ENCODE measurements at places on chromosomes 6 and 20. TPM values are rescaled to one million over a fixed set of nuclear protein-coding genes. Genes with fewer than 3 reads are reported as not detected.

The THBD gene
- total RNA-seq, result 36.2 TPM

The PRRT1 gene
- 0.17 TPM for total RNA-seq

The LGSN gene
- total RNA-seq, result not detected

The GPR6 gene
- total RNA-seq, result not detected

Measured in MCF 10A (cell line).